ENCODE measurements at places on chromosomes 7 and 10. TPM values are rescaled to one million over a fixed set of nuclear protein-coding genes. Genes with fewer than 3 reads are reported as not detected.

DNA sequence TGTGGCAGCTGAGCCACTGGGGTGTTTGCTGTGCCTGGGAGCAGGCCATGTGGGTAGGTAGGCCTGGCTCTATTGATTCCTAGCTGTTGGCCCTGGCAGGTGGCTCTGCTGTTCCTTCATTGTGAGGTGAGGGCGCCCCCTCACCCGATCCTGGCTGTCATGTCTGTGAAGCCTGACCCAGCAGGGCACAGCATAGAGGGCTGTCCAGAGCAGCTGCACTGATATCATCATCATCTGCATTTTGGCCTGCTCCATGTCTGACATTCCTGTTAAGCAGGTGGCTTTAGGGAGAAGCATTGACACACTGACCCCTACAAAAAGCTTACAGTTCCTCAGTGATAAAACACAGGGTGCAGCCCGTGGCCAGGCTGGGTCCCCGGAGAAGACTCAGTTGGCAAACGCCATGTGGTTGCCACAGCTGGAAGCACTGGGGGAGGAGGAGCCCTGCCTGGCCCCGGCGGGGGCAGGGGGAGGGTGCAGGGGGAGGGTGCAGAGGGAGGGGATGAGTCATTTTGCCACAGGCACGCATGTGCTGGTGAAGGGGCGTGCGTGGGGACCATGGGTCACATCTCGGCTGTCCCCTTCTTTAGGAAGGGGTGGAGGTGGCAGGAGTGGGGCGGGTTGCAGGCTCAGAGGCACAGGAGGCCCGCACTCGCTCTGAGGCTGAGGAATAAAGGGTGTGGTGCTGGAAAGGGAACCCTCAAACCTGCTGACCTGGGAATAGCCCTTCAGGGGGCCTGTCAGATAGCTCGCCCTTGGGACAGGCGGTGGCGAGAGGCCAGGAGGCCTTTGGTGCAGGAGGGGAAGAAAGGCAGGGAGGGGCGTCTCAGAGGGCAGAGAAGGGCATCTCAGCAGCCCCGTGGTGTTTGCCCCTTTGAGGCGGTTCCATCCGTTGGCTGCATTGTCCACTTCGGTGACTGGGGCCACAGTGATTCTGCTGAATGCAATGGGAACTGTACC lies 31.6 kb downstream of the IKZF1 start:
- DNase-seq = no peak

- no peak for DNase-seq
Measured at GRCh38 chr10:124688889-124689670, 55.1 kb downstream of the FAM53B start.

DNA sequence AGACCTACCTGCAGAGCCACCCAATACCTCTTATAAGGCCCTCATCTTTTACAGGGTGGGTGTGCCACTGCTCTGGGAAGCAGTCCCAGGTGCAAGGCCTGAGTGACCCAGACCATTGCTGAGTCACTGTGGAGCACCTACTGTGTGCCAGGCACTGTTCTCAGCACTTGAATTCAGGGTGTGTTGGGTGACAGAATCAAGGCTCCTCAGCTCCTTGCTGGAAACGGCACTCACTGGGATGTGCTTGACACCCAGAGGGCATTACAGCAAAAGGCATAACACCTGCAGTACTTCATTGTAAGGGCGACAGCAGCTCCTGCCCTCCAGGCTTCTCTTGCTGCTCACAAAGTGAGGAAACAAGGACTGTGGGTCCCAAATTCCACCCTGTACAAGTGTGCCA lies 7.1 kb downstream of the CAMK2B start:
- DNase-seq = no peak

DNA sequence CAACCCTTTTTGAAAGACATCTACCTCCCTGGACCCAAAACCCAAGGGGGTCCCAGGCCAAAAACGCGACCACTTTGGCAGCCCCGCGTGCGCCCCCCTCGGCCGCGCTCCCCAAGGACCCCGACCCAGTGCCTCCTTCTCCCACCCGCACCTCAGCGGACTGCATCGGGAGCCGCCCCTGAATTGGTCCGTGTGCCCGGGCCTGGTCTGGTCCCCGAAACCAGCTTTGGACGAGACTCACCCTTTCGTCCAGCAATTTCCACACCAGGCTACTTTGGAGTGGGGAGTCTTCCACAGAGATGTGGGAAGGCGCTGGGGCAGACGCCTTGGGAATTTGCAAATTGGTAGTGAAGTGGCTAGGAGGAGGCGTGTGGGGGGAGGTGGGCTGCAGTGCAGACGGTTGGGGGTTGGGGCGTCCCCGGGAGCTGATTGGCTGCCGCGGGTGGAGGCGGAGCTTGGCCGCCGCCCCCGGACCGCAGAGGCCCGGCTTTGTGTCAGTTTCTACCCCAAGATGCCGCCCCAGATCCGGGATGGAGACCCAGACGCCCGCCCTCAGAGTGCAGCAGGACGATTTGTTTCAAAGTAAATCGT lies 16.9 kb downstream of the TCAF1 start:
- peak; percentile 80 for DNase-seq

DNA sequence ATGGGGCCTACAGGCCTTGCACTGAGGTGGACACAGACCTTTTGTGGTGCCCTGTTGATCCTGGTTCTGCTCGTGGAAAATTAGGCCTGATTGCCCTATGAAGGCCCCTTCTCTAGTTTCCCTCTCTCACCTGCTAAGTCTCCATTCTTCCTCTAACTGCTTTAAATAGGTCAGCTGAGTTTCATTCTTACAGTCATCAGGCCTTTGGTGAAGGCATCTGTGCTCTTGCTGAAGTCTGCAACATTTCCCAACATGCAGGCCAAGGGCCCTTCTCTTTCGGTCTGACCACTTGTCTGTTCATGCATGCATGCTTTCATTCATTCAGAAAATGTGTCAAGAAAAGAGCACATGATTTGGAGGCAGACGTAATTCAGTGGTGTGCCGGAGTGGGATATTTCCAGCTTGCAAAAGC lies 244.0 kb downstream of the BUB3 start:
- DNase-seq = no peak

GRCh38 chr10:117597216-117597615 lies 54.7 kb downstream of the EMX2 start:
- no peak for DNase-seq

GRCh38 chr10:96720422-96721206 lies at the start of gene PIK3AP1:
Gene PIK3AP1 (minus strand): TSS chr10:96720514. CDS start chr10:96720394, 120 bp downstream.
- DNase-seq = no peak

GRCh38 chr10:10120671-10121070 lies 897.0 kb upstream of the CELF2 start:
- no peak for DNase-seq

DNA sequence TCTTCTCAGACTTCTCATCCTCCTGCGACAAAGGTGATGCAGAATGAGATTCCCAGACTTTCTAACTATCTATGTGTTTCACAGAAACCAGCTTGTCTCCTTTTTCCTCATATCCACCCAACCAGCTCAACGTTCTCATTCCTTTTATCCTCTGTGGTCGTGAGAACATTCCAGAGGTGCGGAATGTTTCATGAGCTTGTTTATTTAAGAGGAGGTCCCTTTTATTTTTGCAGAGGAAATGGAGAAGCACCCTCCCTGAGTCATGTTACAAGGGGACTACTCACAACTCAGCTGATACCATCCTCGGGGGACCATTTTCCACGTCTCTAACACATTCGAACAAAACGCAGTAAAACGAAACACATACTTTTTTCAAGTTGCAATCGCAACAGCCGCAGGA lies 93.2 kb downstream of the ZRANB1 start:
- DNase-seq = no peak

DNA sequence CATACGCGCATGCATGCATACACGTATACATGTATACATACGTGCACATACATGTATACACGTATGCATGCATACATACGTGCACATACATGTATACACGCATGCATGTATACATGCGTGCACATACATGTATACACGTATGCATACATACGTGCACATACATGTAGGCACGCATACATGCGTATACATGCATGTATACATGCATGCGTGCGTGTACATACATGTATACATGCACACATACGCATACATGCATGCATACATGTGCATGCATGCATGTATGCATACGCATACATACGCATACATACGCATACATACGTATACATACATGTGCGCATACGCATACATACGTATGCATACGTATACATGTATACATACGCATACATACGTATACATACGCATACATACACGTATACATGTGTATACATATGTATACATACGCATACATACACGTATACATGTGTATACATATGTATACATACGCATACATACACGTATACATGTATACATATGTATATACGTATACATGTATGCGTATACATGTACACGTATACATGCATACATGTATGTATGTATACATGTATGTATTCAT lies 19.0 kb upstream of the MTURN start:
- DNase-seq = no peak

- DNase-seq = no peak
Measured at GRCh38 chr10:21363731-21364104, 161.8 kb downstream of the SKIDA1 start.

- DNase-seq = no peak
Measured at GRCh38 chr10:78980815-78981214, 88.0 kb upstream of the ZMIZ1 start.

DNA sequence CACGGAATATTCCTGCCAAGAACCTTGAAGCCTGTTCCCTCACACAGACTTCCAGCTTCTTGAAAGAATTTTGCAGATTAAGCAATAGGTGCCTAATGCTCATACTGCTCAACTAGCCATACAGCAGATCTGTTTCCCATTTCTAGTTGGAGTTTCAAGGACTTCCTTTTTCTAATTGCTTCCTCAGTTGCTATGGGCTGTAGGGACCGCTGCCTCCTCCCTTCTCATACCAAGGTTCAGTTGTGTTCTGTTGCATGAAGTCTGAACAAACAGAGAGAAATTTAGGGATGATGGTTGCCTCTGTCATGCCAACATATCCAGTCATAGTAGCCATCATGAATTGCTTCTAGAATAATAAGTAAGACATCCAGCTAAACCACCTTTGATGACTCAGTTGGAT lies 6.8 kb downstream of the ITGA8 start:
- DNase-seq = no peak

DNA sequence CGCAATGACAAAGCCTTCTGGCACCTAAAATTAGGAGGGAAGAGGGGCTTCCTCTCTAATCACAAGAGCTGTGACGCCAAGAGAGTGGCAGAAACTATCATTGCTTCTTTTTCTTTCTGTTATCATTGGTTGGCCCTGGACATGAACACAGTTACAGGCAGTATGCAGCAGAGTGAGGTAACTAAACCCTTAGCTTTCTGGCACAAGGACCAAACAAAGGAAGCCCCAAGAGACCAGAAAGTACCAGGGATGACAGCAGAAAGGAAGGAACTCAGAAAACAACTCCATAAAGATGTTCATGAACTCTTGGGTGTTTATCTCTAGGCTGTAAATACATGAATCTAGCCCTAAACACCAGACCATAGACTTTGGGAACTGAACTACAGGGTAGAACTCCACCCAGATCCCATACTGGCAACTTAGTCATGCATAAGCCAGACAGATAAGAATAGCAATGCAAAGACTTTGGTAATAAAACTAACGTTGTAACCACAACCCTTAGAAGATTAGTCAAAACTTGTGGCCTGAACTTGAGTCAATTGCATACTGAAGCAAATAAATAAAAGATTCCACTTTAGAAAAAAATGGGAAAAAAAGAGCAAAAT lies 195.7 kb upstream of the PTN start:
- DNase-seq = no peak

GRCh38 chr7:31490796-31491314 lies 23.0 kb upstream of the ITPRID1 start:
- no peak for DNase-seq

DNA sequence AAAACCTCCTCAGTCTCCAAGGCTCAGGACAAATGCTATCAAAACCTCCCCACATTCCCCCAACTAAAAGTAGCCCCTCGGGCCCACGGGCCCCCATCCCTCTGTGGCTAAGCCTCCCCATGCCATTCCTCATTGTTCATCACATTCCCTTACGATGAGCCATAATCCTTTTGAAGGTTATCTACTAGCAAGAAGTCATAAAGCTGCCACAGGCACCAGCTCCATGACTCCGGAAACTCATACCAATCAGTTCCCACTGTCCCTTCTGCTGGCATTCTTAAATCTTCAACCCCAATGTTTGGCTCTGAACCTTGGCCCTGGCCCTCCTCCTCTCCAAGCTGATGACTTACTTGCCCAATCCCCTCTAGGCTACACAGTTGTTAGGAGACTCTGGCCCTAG lies 19.4 kb upstream of the TM9SF3 start:
- DNase-seq = no peak

DNA sequence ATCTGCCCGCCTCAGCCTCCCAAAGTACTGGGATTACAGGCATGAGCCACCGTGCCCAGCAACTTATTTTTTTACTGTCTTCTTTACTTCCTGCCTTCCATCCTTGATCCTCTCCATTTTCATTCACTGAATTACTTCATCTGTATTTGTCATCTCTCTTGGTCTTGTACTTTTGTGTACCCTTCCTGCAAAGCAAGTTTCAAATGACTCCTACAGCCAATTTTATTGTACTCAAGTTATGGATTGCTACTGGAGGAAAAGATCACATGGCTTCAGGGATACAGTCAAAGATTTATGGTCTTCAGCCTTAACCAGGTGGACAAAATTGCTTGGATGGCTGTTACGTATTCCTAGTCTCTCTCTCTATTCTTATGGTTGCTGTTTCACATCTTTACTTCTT lies 22.6 kb downstream of the SEPTIN7 start:
- DNase-seq = no peak

DNA sequence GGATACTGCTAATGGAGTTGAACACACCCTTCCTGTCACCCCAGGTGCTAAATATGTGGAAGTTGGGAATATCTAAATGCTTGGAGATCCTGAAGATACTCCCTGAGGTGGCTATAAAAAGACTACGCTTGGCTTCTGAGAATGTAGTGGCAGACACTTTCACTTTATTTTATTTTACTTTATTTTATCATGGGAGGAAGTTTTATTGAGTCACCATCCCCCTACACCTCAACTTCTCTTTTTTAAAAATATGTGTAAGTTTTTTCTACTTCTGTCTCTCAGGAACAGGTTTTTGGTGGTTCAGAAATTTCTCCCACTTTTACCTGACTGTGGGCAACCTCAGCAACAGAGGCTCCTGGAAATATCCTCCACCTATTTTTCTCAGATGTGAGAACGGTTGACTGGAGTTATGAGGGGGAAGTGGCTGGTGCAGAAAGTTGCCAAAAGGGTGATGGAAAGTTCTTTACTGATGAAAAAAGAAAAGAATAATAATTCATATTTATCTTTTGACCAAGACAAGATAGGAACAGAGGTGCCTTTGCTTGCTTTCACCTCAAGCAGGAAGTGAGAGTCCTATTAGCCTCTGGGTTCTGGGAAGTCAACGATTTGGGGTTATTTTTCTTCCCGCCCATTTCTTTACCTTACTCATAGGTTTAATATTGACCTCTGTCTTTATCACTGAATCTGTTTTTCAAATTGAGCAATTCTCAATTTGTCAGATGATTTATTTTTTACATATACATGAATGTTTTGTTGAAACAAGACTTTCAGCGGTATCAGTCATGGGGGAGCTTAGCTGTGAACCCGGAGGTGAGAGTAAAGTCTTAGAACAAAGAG lies 103.6 kb downstream of the AHR start:
- DNase-seq = no peak

Gene OR2A1
- total RNA-seq = 0.50 TPM

Gene HK1
- total RNA-seq = 53.9 TPM

Gene CRHR2
- total RNA-seq = 0.89 TPM

Gene LRMDA
- total RNA-seq = 9.9 TPM

Gene LEP
- total RNA-seq = 0.06 TPM

Gene BAZ1B
- total RNA-seq = 49.6 TPM

Gene ATOH7
- not detected for total RNA-seq

Gene CYP3A4
- 0.11 TPM for total RNA-seq

Gene LHFPL3
- 18.8 TPM for total RNA-seq

Gene GIMAP5
- 20.1 TPM for total RNA-seq

Gene TMEM213
- not detected for total RNA-seq

Gene CAV2
- 30.7 TPM for total RNA-seq

Data from spinal cord (tissue), 10 donors.